ENCODE measurements at places on chromosomes 12 and 14.

DNA sequence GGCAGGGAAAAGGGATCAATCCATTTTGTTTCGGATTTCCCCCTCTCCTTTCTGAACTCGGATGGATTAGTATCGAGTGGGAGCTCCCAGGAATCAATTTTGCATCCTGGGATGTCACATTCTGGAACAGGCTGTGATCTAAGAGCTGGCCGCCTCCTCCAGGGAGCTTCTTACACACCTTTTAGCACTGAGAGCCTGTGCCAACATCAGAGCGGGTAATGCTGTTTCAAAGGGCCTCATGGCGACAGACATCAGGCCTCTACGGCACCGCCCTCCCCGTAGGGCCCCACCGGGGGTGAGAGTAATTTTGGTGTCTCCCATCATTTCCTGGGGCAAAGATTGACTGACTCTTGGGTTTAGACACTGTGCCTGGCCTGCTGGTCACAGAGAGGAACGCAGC, 2.7 kb downstream of the GALNT9 start:
- no peak for DNase-seq

DNA sequence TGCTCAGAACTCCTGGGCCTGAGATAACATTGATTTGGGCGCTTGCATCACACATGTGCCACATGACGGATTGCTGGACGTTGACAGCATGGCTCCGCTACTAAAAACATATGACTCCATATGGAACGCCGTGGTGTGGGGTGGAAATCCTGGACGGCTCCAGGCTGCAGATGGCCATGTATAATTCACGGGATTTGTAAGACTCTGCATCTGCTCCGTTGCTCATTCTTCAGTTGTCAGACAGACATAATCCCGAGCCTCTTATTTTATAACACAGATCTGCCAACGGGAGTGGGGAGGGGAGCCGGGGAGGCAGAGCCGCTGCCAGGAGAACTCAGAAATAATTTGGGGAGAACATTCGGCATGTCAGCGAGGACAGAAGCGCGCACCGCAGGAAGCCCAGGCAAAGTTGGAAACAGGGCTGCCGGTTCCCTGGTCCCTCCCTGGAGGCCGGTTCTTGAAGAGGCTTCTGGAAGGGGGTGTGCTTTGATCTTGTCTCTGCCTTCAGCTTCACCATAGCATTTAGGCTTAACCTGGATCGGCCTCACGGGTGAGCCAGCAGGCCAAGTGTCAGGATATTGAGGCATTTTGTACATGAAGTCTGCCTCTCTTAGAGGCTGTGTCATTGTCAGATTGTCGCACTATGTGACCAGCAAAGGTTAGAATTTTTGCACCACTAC, 45.8 kb upstream of the MYL2 start:
- no peak for DNase-seq

GRCh38 chr12:100721169-100721568, 73.4 kb upstream of the ANO4 start:
- no peak for DNase-seq

- DNase-seq: no peak
Measured at GRCh38 chr14:81234278-81234677, 13.5 kb upstream of the GTF2A1 start.

- no peak for DNase-seq
Measured at GRCh38 chr14:95467232-95467631, 49.2 kb downstream of the SYNE3 start.

DNA sequence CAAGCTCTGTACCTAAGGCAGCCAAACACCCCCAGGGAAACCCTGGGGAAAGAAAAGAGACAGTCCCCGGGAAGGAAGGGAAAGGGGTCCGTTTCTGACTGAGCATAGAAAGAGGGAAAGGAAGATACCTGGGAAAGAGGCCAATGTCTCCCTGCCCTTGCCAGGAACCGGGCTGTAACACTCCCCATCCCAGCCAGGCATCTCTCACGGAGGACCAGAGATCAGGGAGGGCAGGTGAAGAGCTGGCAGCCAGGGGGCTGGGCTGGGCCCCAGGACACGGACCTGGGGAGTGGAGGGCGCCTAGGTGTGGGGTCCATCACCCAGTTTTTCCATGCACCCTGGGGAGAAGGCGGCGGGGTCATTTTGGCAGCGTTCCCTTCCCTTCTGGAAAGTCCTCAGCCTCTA, 18.9 kb upstream of the PLEKHH1 start:
- DNase-seq: no peak

DNA sequence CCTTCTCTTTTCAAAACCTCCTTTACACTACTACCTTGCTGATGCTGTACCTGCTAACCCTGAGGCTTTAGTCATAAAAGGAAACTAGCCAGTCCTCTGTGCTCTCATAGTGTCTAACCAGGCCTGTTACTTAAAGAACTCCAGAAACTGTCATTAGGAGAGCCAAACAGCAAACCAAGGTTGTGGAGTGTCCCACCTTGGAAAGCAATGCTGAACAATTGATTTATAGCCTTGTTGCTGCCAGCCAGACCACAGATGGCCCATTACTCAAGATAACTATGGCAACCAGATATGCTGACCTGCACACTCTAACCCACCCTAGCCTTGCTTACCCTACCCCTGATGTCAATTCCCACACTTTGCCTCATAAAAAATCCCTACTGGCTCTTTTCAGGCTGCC, 26.5 kb upstream of the BCAT1 start:
- peak; percentile 31 for DNase-seq

DNA sequence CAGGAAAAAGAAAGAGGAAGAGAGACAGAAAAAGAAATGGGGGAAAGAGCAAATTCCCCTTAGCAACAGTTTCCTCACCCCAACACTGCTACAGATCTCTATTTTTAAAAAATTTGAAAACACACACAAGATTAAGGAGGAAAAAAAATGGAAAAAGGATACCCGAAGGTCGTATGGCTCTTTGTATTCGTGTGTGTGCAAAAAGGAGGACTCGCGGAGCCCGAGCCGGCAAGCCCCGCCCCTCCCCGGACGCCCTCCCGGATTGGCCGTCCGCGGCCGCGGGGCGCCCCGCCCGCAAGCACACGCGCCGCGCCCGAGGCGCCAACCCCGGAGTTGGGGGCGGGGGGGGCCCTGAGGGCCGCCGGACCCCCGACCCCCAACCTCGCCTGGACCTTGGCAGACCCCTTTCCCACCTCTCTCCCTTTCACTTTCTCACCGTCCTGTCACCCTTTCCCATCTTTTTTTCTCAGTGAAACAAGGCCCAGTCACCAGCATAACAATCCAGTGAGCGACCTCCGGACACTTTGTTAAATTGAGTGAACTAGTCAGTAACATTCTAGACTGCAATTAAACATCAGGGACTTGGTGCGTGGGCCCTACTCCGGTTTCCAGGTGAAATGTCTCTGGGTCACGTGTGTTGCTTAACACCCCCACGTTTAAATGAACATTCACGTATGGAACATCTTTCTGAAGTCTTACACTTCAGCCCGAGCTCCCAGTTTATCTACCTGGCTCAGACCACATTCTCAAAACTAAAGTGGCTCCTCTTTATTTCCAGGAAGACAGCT, at the start of gene C14orf93:
C14orf93 (minus strand) TSS at position 205 of the 788 bp plus-strand sequence. CDS start 11,120 bp downstream, outside the sequence.
- DNase-seq: peak; percentile 73

DNA sequence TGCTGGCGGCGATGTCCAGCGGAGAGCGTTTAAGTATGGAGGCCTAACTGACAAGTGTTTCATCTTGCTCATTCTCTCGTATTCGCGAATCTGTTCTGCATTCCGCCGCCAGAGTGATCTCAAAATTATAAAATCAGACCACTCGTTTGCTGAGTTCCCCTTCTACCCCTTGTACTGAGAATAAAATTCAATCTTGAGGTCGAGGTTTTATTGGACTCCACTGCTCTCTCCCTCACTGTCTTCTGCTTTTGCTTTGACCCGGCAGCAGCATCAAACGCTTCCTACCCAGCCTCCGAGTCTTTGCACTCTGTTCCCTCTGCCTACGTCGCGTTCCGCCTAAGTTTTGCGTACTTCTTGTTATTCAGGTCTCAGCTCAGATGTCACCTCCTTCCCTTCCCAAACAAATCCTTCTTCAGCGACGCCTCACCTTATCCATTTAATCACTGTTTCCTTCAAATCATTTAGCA, 462 bp downstream of the KNTC1 start:
- peak; percentile 4 for DNase-seq

GRCh38 chr14:51527073-51527472, 124.6 kb upstream of the FRMD6 start:
- DNase-seq: no peak

- peak; percentile 58 for DNase-seq
Measured at GRCh38 chr14:51884086-51884927, 23.9 kb downstream of the GNG2 start.

- peak; percentile 85 for DNase-seq
Measured at GRCh38 chr12:13171921-13172859, 24.3 kb upstream of the EMP1 start.

DNA sequence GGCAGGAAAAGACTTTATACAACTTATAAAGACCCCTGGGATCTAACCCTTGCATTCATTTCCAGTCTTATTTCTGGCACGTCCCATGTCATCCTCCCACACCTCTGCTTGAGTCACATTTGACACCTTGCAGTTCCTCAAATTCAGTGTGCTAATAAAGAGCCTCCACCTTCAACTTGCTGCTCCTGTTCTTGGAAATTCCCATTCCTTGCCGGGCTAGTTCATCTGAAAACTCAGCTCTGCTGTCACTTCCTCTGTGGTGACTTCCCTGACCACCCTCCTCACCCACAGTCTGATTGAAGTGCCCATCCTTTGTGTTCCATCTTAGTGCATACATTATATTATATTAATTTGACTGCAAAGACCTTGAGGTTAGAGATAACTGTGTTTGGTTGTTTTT, 37.4 kb upstream of the PSMA6 start:
- no peak for DNase-seq

DNA sequence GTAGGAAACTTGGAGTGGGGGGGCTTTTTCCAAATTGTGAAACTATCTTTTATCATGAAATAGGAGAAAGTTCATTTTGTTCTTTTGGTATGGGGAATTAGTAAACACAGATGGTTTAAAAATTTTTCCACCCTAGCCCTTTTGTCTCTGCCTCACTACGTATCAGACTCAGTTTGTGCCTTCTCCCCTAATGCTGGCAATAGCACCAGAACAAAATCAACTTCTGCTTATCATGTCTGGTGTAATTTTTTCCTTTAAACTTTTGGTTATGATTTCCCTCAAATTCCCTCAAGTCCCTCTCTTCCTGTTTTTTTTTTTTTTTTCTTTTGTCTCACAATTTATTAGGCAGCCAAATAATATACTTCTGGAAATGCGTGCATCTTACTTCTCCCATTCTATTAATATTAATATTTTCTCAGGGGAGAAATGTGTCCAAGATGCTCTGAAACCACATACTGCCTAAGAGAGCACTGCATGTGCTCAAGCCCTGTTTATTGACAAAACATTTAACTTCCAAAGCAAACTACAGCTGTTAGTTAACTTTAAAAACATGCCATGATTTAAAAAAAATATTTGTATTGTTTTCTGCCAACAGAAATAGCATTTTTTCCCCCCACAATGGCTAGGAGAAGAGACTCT, 35.4 kb downstream of the TESPA1 start:
- no peak for DNase-seq

DNA sequence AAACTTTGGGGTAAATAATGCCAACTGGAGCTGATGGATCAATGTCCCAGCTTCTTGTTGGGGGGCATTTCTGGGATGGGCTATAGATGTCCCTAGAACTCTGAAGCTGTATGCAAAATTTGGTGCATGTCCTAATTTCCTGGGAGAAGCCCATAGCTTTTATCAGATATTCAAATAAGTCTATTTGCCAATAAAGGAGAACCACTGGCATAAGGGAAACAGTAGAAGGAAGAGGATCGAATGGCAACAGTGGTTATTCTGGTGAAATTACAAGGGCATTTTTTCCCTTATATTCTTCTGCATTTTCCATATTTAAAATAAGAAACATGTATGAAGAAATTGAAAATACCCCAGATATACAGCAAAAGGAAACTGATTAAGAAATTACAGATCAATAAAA, 34.2 kb downstream of the PSMA6 start:
- no peak for DNase-seq

DNA sequence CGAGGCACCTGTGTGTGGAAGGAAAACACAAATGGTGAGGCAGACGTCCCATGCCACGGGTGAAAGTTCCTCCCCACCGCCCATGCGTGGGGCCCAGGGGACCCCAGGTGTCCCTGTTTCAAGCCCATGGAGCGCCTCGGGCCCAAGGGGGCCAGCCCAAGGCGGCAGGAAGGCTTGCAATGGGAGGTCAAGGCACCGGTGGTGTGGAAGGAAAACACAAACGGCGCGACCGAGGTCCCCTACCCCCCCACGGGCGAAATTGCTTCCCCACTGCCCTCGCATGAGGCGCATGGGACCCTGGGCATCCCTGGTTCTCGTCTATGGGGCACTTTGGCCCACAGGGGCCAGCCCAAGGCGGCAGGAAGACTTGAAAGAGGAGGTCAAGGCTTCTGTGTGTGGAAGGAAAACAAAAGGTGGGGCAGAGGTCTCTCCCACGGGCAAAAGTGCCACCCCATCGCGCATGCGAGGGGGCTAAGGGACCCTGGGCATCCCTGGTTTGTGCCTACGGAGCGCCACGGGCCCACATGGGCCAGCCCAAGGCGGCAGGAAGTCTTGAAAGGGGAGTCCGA, 379.4 kb downstream of the ALG10 start:
- DNase-seq: no peak

GRCh38 chr12:31899109-31899508, 60.1 kb upstream of the RESF1 start:
- no peak for DNase-seq

DNA sequence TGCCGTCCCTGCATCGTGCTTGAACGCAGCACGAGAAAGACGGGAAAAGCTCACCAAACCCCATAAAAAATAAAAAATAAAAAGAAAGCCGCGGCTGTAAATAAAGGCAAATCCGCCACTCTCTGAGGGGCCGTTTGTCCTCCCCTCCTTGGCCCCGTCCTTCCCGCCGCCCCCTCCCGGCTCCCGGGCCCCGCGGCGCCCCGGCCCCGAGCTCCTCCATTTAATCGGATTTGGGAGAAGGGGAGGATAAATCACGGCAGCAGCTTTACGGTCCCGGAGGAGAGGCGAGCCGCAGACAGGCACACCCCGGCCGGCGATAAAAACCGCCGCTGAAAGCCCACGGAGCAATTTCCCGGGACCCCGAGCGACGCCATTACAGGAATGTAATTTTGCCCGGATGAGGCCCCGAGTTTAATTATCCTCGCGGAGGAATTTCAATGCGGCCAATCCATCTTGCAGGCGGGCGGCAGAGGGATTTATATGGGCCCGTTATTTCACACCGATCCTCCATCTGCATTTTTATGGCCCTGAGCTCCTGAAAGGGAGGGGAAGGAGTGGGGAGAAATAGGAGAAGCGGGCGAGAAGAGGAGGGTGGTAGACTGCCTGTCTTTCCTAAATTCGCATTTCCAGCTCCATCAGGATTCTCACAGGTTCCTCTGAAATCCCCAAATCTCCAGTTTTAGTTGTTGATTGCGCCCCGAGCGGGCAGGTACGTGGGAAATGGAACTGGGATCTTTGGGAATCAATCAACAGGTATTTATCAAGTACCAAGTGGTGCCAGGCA, 1.3 kb upstream of the ATP5MC2 start:
- DNase-seq: peak; percentile 73

DNA sequence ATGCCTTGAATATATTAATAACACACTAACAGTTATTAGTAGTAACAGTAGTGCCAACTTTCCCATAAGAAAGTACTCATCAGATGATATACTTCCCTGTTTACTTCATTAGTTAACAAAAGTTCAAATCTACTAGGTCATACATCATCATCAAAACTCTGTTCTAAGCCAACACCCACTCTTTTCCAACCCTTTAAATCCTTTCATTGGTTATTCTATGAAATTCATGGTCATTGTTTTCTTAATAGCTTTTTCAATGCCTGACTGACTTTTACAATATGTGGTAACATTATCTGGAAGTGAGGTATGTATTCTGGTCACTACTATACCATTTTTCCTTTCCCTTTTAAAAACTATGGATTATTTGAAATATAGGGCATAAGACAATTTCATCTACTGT, 9.7 kb downstream of the NTS start:
- no peak for DNase-seq

- DNase-seq: no peak
Measured at GRCh38 chr12:32595251-32595650, 83.8 kb upstream of the DNM1L start.
